Glomerular endothelial cell (primary cell): ENCODE measurements at places on chromosomes 12 and 14. TPM values are rescaled to one million over a fixed set of nuclear protein-coding genes. Genes with fewer than 3 reads are reported as not detected.

PGF gene
- total RNA-seq = 373 and 529 TPM in 2 replicates

FITM1 gene
- total RNA-seq = 0.29 TPM in 1 of 2 replicates, not detected in the other

SYT1 gene
- total RNA-seq = 9.6 and 13.2 TPM in 2 replicates

RNASE2 gene
- total RNA-seq = not detected in 2 replicates

KLRB1 gene
- total RNA-seq = not detected in 2 replicates

ALDH2 gene
- 40.3 and 69.5 TPM in 2 replicates for total RNA-seq

LRP10 gene
- 187 and 195 TPM in 2 replicates for total RNA-seq

KCNC2 gene
- total RNA-seq = not detected in 2 replicates

DNA sequence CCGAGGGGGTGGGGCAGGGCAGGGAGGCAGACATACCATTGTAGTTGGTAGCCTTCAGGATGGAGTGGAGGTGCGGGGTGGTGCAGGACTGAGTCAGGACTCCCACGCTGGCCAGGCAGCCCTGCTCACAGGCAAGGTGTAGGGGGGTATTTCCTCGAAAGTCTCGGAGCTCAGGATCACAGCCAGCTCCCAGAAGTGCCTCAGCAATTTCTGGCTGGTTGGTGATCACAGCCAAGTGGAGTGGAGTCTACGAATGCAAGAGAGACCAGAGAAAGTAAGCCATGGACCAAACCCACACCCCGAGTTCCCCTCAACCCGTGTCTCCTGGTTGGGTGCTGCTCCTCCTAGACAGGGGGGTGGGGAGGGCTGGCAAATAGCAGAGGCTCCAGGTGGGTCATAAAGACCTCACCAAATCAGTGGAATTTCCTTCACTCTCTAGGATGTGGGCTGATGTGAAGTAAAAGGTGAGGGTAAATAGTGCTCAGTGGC is 1.4 kb downstream of the NFKBIA start:
- DNase-seq = no peak

DNA sequence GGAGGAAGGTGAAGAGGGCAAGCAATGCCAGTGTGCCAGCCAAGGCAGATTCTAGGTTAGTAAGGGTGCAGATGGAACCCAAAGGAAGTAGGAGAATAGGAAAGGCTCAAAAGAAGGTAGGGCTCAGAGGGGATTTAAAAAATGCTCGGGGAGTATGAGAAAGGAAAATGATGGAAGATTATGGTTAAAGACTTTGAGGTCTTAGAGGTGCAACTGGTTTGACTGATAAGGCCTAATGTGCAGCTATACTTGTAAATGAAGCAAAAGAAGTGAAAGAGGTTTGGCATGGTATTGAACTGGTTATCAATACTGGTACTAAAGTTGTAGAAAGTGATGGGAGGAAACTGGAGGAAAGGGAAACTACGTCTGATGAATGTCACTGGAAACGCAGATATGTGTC is 94.7 kb downstream of the RPS6KA5 start:
- DNase-seq = no peak

GRCh38 chr14:68015356-68016254 is 196.0 kb downstream of the RAD51B start:
- DNase-seq = no peak

- no peak for DNase-seq
These were observed 208.0 kb downstream of the ANO6 start for GRCh38 chr12:45423931-45424330.

DNA sequence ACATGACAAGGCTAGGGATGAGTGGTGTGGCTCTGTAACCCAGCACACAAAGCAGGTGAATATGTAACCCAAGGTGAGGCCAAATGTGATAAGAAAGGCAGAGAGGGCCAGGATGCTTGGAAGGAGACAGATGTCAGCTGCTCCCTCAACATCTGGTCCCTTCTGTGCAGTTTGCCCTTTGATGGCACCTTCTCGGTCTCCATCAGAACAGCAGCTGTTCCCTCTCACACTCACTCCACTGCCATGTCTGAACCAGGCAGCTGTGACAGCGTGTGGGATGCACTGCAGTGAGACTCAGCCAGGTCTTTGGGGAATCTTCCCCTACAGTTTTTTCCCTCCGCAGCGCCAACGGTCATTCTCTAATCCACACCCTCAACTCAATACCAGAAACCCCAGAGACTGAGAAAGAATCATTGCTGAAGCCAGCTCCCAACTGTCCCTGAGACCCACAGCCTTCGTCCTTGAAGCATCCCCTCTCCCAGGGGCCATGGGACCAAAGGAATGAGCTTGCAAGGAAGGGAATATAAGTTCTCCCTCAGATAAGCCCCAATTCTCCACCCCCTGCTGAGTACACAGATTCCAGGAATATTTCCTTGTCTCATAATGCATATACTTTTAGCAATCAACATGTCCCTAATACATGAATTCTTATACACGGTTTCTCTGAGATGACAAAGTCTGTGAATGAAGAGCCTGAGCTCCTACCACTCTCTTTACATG is 230.0 kb downstream of the GLT1D1 start:
- no peak for DNase-seq

DNA sequence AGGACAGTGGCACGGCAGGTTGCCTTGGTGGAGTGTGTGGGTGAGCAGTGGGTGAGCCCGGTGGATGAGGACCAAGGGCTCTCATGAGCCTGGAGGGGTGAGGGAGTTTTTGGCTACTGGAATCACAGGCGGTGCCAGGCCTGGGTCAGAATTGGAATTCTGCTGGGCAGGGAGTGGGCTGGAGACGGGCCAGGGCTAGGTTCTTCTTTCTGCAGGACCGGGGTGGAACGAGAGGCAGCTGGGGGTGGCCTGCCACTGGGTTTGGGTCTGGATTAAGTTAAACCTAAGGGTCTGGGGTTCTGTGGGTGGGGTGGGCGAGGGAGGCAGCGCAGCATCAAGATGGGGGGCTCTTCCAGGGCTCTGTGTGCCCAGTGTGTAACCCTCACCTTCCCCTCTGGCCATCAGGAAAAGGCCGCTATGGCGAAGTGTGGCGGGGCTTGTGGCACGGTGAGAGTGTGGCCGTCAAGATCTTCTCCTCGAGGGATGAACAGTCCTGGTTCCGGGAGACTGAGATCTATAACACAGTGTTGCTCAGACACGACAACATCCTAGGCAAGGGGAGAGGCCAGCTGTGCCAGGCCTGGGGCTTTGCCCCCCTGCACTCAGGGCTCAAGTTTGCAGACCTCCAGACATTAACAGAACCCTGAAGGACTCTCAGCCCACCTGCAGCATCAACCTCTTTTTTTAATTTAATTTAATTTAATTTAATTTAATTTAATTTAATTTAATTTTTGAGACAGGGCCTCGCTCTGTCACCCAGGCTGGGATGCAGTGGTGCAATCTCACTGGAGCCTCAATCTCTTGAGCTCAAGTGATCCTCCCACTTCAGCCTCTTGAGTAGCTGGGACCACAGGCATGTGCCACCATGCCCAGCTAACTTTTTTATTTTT is 7.0 kb downstream of the ACVRL1 start:
- no peak for DNase-seq

- DNase-seq = no peak
These were observed 64.5 kb downstream of the TESC start for GRCh38 chr12:117034701-117035151.

DNA sequence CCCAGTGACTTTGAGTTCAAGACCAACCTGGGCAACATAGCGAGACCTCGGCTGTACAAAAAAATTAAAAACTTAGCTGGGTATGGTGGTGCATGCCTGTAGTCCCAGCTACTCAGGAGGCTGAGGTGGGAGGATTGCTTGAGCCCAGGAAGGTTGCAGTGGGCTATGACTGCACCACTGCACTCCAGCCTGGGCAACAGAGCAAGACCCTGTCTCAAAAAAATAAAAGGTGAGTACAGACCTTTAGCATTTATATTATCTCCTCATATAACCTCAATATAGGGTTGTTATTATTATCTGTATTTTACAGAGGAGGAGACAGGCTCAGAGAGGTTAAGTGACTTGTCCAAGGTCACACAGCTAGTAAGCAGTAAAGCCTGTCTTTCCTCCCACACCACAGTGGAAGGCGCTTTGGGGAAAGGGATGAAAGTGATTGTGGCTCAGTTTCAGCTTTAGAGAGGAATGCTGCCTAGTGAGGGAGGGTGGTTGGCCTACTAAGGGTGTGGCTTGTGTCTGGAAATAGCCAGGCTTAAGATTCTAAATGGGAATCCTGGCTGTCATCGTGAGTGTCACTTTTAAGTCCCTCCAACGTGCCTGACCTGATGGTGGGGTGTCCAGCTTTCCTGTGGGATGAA is 7.2 kb downstream of the TPCN1 start:
- no peak for DNase-seq

GRCh38 chr12:22406627-22407026 is 72.1 kb upstream of the ST8SIA1 start:
- DNase-seq = no peak

DNA sequence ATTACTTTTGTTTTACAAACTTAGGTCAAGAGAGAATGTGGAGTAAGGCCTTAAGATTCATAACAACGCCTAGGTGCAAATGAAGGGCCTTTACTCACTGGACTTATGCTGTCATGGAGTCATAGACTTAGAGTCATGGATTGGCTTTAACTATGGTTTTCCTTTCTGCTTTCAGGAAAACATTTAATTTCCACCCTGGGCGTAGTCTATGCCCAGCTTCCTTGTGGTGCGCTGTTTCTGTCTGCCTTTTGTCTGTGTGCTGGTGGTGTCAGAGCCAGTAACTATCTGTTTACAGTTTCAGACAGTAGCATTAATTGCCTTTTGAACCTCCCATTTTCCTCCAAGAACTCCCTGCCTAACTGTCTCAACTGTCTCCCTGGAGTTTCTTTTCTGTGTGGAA is 31.8 kb upstream of the COX6A1 start:
- no peak for DNase-seq

DNA sequence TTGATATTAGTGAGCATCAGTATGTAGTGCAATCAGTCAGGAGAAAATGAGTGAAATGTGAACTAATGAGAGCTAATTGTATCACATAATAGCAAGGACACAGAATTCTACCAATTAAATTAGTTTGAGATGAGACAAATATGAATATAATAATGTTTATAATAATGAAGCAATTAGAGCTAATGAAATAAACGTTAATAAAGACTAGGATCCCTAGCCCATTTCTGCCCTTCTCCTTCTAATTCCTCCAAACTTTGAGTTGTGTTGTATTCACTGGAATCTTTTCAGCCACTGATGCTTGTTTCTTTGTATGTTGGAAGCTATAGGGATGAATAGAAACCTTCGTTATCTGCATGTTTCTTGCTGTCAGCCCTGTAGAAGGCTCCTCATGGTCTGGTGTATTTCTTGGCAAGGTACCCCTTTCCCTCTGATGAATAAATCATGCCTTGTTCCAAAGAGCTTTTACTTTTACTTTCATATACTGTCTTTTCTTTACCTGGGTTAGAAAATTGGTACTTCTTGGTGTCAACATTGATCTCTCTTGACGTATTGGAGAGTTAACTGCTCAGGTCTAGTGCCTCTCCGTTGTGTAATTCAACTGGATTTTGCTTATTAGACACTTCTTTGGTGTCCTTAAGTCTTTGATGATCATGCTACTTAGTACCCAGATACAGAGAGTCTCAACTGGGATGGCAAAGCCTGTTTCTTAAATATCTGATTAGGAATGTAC is 154.8 kb downstream of the PTCSC3 start:
- no peak for DNase-seq

DNA sequence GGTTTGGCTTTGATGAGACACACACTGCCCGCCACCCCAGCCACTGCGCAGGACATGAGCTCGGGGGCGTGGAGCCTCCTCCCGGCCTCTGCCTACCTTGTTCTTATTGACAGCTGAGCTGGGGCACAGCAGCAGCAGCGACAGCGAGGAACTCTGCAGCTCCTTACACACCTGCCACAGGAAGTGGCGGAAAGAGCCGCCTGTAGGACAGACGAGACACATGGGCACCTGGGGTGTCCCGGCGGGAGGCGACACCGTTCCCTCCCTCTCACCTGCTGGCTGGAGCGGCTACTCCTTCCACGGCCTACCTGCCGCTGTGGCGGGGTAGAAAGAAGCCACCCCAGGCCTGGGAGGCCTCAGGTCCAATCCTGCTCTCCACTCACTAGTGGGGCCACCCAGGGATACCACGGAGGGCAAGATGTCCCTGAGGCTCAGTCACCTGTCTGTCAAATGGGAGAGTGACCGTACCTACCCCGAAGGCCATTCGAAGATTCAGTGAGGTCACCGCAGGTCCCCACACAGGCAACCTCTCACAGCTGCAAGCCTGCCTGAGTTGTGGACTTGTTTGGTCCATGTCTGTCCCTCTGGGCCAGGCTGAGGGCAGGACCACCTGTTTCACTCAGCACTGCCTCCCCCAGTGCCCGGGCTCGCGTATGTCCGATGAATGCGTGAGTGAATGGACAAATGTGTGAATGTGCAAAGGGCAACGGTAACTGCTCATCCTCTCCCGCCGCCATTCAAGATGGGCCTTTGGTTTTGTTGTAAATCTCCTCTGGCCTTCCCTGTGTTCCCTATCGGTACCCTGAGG is 42.6 kb downstream of the TRAFD1 start:
- no peak for DNase-seq

- no peak for DNase-seq
These were observed 8.5 kb downstream of the ZFYVE21 start for GRCh38 chr14:103724116-103724515.

- DNase-seq = no peak
These were observed 98.0 kb downstream of the VCPKMT start for GRCh38 chr14:50018201-50018932.

GRCh38 chr12:122955156-122955555 is 11.1 kb downstream of the ABCB9 start:
- no peak for DNase-seq

DNA sequence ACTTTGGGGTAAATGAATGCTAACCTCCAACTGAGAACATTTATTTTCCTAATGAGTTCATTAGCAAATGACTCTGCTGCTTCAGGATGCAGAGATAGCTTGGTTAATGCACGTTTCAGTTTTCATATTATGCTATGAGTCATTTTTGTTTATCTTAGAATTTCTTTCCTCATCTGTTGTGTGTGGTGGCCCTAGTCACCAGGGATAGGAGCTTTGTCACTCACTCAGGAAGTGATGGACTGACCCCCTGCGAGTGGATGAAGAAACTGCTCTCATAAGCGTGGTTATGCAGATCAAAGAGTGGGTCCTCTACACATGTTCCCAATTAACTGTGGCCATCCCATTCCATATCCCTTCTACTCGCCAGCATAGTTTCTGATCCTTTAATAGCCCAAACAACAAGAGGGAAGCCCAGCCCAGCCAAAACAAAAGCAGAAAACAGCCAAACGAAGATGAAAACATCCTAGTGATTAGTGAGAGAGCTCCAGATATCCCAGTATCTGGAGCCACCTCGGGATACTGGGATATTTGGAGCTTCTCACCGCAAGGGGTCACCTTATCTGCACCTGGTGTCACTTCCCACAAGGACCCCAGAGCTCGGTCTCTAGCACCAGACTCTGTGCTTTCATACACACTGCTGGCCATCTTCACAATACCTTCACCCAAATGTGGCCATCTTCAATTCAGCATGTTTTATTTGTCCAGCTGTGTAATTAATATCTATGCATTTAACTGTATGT is 8.6 kb downstream of the TC2N start:
- no peak for DNase-seq
